ENCODE measurements at places on chromosomes 3 and 15. TPM values are rescaled to one million over a fixed set of nuclear protein-coding genes. Genes with fewer than 3 reads are reported as not detected.

- no peak for DNase-seq
Observed at GRCh38 chr3:32443478-32443877, 51.8 kb downstream of the CMTM7 start.

- no peak for DNase-seq
Observed at GRCh38 chr15:92524874-92525565, 130.6 kb downstream of the FAM174B start.

GRCh38 chr3:139491027-139491700 is 14.8 kb upstream of the RBP2 start:
- DNase-seq: no peak

Gene GHSR
- not detected for total RNA-seq

Gene TMEM207
- total RNA-seq: not detected

Gene UBR1
- 36.0 TPM for total RNA-seq

Gene SLC12A1
- not detected for total RNA-seq
